ENCODE measurements at places on chromosomes 13 and 19.

GRCh38 chr13:90640976-90641375 lies 706.5 kb upstream of the MIR17HG start:
- no peak for DNase-seq

- no peak for DNase-seq
Observed at GRCh38 chr19:28730791-28731512, 482.0 kb downstream of the UQCRFS1 start.

- no peak for DNase-seq
Observed at GRCh38 chr13:49439609-49440008, 4.3 kb downstream of the CAB39L start.

DNA sequence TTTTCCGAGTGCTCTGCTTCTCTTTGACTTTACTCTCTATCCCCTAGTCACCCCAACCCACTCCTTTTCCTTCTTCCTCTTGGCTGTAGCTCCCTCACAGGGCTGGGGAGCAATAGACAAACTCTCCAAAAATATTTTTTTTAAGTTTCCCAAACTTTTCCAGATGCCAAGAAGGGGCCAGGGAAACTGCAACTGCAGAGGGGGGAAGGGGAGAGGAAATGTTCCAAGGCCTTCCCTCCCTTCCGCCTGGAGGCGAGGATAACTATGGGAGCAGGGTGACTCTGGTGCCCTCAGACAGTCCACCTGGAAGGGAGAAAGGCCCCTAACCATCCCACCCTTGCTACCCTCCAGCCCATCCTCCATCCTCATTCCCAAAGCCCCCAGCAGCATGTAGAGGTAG lies 49.4 kb downstream of the LYL1 start:
- DNase-seq, result no peak

GRCh38 chr13:47413112-47413511 lies 516.3 kb upstream of the HTR2A start:
- no peak for DNase-seq

DNA sequence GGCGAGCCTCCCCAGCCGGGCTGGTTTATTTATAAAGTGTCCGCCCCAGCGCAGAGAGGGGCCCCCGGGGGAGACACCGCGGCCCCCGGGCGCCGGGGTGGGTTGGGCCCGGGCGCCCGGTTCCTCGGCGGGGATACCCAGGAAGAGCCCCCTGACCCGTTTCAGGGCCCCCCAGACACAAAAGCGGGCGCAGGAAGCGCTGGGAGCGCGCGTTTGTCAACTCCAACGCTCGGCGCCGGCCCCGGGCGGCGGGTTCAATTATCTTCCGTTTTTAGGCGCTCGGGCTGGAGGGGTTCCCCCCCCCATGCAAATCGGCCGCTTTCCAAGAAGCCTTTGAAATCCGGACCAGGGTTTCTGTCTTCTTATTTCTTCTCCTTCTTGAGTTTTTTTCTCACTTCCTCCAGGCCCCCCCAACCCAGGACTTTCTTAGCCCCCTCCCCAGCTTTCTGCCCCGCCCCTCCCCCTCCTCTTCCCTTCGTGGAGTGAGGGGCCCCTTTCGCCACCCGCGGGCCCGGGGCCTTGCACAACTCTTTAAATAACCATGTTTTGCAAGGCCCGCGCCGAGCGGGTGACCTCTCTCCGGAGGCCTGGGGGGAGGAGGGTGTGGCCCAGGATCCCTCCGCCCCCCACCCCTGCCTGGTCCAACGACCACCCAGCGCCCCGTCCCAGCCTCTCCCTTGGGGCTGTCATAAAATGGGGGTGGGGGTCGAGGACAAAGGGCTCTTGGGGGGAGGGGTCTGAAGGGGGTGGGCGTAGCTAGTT lies 935 bp downstream of the ARID3A start:
- peak; percentile 86 for DNase-seq

- no peak for DNase-seq
Observed at GRCh38 chr19:3024870-3025548, 4.1 kb downstream of the TLE2 start.

- DNase-seq, result no peak
Observed at GRCh38 chr19:48967346-48968178, 2.5 kb downstream of the FTL start.

GRCh38 chr19:588741-589692 lies 664 bp upstream of the HCN2 start:
- DNase-seq, result no peak

DNA sequence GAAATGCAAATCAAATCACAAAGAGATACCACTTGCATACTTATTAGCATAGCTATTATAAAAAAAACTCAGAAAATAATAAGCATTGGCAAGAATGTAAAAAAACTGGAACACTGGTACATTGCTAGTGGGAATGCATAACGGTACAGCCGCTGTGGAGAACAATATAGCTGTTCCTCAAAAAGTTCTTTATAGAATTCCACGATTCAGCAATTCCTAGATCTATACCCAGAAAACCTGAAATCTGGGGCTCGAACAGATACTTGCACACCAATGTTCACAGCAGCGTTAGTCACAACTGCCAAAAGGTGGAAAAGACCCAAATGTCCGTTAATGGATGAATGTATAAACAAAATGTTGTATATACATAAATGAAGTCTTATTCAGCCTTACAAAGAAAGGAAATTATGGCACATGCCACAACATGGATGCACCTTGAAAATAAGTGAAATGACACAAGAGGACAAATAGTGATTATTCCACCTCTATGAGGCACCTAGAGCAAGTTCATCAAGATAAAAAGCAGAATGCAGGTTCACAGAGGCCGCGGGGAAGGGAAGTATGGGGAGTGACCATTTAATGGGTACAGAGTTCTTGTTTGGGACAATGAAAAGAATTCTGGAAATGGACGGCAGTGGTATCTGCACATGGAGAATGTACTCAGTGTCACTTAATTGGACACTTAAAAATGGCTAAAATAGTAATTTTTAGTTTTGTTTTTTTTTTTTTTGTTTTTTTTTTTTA lies 107.2 kb downstream of the USP12 start:
- DNase-seq, result no peak

DNA sequence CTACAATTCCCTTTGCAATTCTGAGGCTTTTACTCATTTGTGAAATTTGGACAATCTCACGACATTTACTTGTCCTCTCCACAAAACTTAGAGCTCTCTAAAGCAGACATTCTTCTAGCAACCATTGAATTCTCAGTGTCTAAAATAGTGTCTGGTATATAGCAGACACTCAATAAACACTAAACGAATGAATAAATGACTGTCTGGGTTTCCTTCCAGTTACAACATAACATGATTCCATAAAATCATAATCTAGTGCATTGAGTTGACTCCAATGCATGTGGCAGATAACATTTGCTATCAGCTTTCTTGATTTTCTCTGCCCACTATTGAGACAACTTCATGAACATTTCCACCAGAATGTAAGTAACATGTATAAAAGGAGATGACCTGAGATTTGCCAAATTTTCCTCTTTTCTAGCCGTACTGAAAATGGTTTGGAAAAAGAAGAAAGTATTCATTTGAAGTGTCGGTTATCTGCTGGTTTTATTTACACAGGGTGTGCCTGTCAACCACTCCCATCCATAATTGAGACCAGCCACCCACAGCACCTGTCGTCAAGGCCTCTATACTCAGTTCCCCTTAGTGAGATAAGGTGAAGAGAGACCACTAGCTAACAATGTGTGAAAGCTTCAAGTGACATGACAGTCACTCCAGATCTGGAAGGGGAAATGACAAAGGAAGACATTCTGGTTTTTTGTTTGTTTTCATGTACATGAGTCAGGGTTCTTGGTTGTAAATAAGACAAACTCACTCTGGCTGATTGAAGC lies 4.8 kb upstream of the SERP2 start:
- no peak for DNase-seq

- no peak for DNase-seq
Observed at GRCh38 chr13:37118016-37118415, 12.6 kb upstream of the CSNK1A1L start.

Measured in kidney (tissue), 22 donors.